ENCODE measurements at places on chromosomes 3 and 15.

GRCh38 chr15:72345806-72346205 is 25.8 kb upstream of the CELF6 start:
- no peak for DNase-seq

- DNase-seq, result no peak
These were observed 8.3 kb downstream of the AKAP13 start for GRCh38 chr15:85388566-85389305.

DNA sequence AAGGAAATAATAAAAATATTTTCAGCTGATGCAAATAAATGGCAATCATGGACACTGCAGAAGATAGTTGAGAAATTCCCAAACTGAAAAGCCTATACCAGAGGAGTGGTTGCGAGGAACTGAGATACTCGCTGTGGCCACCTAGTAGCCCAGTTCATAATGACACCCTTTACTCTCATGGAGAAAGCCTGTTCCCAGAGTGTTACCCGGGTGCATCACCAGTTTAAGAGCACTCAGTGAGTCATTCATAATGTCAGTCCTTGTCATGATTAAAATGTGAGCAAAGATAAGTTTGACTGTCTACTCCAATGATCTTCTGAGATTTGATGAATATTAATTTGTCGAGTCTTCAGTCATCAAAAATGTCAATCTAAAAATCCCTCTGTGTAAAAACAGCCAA is 138.4 kb upstream of the LRRC3B start:
- no peak for DNase-seq

DNA sequence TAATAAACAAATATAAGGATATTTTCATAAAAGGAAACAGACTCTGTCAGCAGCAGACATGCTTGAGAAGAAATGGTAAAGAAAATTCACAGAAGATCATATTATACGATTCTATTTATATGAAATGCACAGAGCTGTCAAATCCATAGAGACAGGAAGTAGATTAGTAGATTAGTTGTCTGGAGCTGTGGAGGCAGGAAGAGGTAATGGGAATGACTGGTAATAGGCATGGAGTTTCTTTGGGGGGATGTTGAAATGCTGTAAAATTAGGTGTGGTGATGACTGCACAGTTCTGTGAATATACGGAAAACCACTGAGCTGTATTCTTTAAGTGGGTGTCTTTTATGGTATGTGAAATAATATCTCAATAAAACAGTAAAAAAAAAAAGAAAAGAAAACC is 35.3 kb downstream of the CEP152 start:
- DNase-seq, result no peak

GRCh38 chr3:13519006-13519791 is 29.7 kb upstream of the FBLN2 start:
- DNase-seq, result no peak

DNA sequence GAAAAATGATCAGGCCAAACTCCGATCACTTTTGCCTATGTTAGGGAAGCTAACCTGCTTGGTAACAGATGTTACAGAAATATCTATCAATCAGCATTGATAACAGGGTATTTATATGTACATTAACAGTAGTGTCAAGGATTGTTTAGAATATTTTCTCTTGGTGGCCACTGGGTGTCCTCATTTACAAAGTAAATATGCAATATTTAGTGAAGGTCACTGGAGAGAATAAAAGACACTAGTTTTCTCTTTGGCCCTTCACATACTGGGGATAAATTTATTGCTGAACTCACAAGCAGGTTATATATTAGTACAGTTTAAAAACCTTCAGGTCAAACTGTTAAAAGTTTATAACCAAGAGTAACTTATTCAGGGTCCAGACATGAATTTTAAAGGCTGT is 69.0 kb downstream of the TIGIT start:
- no peak for DNase-seq

GRCh38 chr3:137026701-137027100 is 68.9 kb downstream of the IL20RB start:
- DNase-seq, result no peak
